ENCODE measurements at places on chromosomes 2 and 18.

GRCh38 chr2:239555571-239555905 lies 154.7 kb upstream of the HDAC4 start:
- DNase-seq = no peak

DNA sequence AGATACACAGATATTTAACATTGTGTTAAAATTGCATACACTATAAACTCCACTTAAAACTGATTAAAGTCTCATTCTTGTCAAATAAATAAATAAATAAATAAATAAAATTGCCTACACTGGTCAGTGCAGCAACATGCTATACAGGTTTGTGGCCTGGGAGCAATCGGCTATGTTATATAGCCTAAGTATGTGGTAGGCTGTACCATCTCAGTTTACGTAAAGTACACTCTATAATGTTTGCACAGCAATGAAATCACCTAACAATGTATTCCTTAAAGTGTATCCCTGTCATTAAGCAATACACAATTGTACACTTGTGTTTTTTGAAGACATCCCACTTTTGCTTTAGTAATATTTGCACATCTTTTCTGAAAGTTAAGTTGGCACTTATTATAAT lies 337.7 kb upstream of the SETBP1 start:
- peak; percentile 77 for DNase-seq

DNA sequence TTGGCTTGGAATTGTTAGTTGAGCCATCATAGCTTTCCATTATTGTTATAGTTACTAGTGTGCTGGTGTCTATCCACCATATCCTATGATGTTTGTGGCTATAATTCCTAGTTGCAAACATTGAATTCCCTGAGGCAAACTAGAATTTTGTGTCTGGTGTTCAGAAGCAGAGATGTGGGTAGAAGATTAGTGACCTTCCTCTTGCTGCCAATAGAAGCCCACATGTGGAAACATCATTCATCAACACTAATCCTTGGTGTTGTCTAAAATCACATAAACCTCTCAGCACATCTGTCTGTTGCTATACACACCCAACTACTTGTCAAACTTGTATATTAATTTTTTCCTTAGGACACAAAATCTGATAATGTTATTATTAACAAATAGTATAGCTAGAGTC lies 374.1 kb downstream of the TGIF1 start:
- DNase-seq = no peak

DNA sequence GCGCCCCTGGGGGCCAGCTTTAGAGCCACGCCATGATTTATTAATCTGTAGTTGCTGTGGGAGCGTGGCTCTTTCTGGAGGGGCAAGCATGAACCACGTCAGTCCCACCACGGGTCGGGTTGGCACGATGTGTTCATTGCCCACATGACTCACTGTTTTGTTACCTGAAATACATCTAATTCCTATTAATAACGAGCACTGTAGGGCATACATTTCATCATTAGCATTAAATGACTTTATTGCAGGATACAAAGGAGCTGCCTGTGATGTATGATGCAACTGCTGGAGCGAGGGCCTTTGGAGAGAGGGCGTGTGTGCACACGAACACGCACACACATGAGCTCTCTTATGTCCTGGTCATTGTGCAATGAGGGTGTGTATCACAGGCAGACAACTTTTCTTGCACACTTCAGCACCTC lies 127.0 kb downstream of the INHBB start:
- no peak for DNase-seq

DNA sequence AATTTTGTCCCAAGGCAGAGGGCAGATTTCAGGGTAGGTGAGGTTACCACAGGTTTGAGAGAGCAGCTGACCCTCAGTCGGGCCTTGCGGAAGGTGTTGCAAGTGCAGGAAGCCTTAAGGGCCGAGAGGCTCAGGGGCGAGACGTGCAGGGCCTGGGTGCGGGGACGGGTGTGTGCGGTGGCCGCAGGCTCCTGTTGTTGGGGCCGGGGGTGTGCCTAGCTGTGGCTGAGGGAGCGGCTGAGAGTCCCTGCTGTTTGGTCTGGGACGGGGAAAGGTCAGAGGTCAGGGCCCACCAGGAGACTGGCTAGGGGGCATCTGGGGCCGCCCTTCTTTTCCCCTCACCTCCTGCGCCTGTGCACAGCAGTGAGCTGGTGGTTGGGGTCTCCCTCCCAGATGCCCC lies 52.5 kb downstream of the NTSR2 start:
- DNase-seq = no peak

All from LNCaP clone FGC (cell line).